ENCODE measurements at places on chromosomes 5 and 9.

GRCh38 chr9:124137009-124137943 lies 120.5 kb upstream of the NEK6 start:
- no peak for DNase-seq
- H3K27ac ChIP-seq = no peak overlapping the region
- no peaks in the 10 kb centered on the region for H3K27me3 ChIP-seq

DNA sequence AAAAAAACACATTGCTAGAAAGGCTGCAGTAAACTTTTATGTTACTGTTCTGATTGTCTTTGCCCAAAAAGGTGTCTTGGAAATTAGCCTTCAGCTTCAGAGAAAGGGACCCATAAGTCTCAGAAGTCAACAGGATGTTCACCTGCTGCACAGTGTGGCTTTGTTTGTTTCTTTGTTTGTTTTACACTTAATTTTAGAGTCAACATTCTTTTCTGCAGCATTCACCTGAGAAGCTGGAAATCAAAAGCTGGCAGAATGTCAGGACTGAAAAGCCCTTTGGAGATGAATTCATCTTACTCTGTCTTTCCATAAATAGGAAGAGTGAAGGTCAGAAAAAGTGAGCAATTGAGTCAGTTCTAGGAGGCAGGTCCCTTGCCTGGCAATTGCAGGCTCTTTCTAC lies 170.0 kb downstream of the PAPPA start:
- H3K36me3 ChIP-seq = no peaks in the 10 kb centered on the region
- H3K27ac ChIP-seq = no peak overlapping the region
- H3K4me1 ChIP-seq = no peaks in the 10 kb centered on the region
- no peak for DNase-seq

DNA sequence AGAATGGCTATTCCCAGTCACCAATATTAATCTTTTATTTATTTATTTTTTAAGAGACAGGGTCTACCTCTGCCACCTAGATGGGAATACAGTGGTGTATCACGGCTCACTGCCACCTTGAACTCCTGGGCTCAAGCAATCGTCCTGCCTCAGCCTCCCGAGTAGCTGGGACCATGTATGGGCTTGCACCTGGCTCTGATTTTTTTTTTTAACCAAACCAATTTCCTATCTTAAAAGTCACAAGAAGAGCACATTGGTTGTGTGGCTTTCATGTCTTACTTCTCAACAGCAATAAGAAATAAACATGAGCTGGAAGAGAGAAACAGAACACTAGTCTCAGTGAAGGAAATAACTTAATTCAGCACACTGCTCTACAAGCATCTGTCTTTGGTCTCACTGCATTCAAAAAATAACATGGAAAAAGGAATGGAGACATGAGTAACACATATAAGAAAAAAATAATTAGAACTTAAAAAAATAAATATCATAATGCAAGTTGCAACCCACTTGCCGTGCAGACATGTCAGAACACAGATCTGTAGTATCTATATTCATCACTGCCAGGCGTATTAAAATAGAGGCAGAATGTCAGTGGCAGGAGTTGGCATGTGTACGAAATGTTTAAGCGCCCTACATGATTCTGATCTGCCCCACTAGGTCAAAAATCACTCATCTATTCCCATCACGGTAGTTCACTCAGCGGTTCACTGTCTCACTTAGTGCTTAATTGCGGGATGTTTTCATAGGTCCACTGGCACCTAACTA lies 66.4 kb downstream of the EFNA5 start:
- no peaks in the 10 kb centered on the region for H3K27me3 ChIP-seq
- no peaks in the 10 kb centered on the region for H3K4me1 ChIP-seq
- no peak overlapping the region for H3K27ac ChIP-seq
- DNase-seq = no peak
- no peaks in the 10 kb centered on the region for H3K36me3 ChIP-seq

DNA sequence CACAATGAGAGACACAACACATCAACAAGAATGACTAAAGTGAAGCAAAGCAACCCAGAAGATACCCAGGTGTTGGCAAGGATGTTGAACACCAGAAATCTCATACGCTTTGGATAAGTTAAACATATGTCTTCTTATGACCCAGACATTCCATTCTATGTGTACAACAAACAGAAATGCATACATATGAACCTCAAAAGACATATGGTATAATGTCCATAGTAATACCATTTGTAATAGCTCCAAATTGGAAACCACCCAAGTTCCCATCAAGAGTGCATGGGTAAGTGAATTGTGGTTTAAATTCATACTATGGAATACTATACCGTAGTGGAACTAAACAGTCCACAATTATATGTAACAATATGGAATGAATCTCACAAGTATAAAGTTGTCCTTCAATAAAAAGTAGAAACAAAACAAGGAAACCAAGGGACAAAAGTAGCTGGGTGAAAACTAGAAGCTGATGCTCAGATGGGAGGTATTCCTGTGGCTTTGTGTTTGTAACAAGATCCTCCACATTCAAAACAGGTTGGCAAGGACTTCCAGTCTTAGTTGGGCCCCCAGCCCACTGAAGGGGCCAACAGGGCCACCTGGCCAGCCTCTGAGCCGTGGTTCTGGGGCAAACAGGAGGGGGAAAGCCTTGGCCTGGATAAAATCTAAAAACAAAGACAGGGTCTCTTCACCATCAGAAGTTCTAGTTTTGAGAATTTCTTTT lies 171.8 kb upstream of the PITX1 start:
- no peaks in the 10 kb centered on the region for H3K27me3 ChIP-seq
- no peak for DNase-seq
- no peak overlapping the region for H3K27ac ChIP-seq
- H3K36me3 ChIP-seq = no peaks in the 10 kb centered on the region
- no peak overlapping the region for H3K4me3 ChIP-seq
- H3K4me1 ChIP-seq = no peaks in the 10 kb centered on the region

DNA sequence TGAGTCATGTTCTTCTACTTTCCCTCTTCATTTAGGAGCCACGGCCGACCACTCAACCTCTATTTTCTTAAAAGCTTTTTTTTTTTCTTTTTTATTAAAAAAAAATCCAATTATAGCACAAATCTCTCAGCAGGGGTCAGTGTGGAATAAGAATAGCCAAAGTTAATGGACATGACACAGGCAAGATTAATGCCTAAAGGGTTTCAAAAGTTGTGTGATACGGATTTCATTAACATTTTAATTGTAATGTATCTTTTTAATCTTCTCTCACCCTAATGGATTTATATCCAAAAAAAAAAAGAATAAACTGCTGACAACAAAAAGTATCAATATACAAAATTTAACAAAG lies 5.4 kb downstream of the NACC2 start:
- H3K27me3 ChIP-seq = no peaks in the 10 kb centered on the region
- peaks cover 98% of the 10 kb centered on the region for H3K4me1 ChIP-seq
- no peak for DNase-seq
- peak overlapping the region; percentile 96 for H3K27ac ChIP-seq
- H3K36me3 ChIP-seq = no peaks in the 10 kb centered on the region

- no peaks in the 10 kb centered on the region for H3K4me1 ChIP-seq
- H3K27me3 ChIP-seq = no peaks in the 10 kb centered on the region
- no peak overlapping the region for H3K4me3 ChIP-seq
- no peak overlapping the region for H3K27ac ChIP-seq
- no peak for DNase-seq
- H3K36me3 ChIP-seq = peaks cover 24% of the 10 kb centered on the region
Measured at GRCh38 chr9:3262826-3263529, 262.8 kb downstream of the RFX3 start.

- H3K27ac ChIP-seq = peak overlapping the region; percentile 36
- H3K36me3 ChIP-seq = no peaks in the 10 kb centered on the region
- H3K4me1 ChIP-seq = peaks cover 7% of the 10 kb centered on the region
- peak overlapping the region; percentile 67 for H3K4me3 ChIP-seq
Measured at GRCh38 chr9:106859957-106860720, 2.8 kb upstream of the ZNF462 start.

DNA sequence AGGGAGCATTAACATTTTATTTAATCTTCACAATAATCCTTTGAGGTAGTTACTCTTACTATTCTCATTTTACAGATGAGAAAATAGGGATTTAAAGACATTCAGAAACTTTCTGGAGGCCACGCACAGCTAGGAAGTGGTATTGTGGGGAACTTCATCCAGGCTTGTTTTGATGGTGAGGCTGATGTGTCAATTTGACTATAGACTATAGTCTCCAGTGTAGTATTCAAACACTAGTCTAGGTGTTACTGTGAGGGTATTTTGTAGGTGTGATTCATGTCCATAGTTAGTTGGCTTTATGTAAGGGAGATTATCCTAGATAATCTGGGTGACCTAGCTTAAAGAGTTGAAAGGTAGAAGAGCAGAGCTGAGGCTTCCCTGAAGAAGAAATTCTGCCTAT lies 54.1 kb upstream of the ELL2 start:
- DNase-seq = no peak
- no peaks in the 10 kb centered on the region for H3K4me1 ChIP-seq
- no peaks in the 10 kb centered on the region for H3K36me3 ChIP-seq
- H3K4me3 ChIP-seq = no peak overlapping the region

GRCh38 chr5:31880449-31880848 lies 241.5 kb downstream of the PDZD2 start:
- no peaks in the 10 kb centered on the region for H3K27me3 ChIP-seq
- peaks cover 4% of the 10 kb centered on the region for H3K4me1 ChIP-seq
- H3K4me3 ChIP-seq = no peak overlapping the region
- no peak overlapping the region for H3K27ac ChIP-seq
- H3K36me3 ChIP-seq = no peaks in the 10 kb centered on the region

DNA sequence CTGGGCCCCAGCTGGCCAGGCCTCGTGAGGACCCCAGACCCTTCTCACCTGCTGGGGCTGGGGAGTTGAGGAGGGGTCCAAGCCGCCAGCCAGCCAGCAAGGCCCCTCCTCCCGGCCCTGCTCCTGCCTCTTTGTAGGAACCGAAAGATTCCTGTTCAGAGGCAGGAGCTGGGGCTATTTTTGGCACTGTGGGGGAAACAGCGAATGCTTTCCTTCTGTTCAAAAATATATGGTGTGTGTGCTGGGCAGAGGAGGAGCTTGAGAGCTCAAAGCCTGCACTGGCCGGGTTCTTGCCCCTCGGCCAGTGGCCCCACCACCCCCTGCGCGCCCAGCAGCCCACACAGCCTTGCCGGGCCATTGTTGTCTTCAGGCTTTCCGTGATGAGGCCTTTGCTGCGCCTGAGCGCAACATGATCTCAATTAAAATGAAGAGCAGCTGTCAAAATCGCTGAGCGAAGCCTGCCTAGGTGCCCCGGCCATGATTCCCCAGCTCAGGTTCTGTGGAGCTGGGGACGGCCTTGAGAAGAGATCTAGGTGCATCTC lies 13.4 kb downstream of the NCS1 start:
- no peaks in the 10 kb centered on the region for H3K27me3 ChIP-seq
- H3K4me3 ChIP-seq = no peak overlapping the region
- peaks cover 8% of the 10 kb centered on the region for H3K4me1 ChIP-seq
- peak overlapping the region; percentile 9 for H3K27ac ChIP-seq

- no peaks in the 10 kb centered on the region for H3K27me3 ChIP-seq
- H3K4me3 ChIP-seq = no peak overlapping the region
- no peak overlapping the region for H3K27ac ChIP-seq
- peaks cover 31% of the 10 kb centered on the region for H3K36me3 ChIP-seq
- H3K4me1 ChIP-seq = peaks cover 2% of the 10 kb centered on the region
Measured at GRCh38 chr9:2116073-2116472, 100.9 kb downstream of the SMARCA2 start.

DNA sequence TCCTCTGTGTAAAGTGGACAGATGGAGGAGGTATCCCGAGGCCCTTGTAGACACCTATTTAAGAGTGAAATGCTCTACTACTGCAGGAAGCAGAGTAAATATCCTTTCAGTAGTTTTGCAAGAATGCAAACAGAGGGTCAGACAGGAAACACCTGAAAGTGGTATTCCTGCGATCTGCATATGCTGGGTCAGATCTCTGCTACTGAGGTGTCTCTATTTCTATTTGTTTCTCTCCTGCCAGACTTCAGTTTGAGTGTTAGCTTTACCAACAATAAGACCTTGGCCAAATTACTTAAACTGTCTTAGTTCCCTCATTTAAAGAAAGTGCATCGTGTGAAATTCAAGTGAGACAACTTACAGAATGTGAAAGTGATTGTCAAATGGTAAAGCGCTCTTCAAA lies 47.6 kb downstream of the JAKMIP2 start:
- H3K27ac ChIP-seq = no peak overlapping the region
- H3K36me3 ChIP-seq = no peaks in the 10 kb centered on the region
- H3K4me3 ChIP-seq = no peak overlapping the region
- no peaks in the 10 kb centered on the region for H3K27me3 ChIP-seq
- DNase-seq = no peak

All from upper lobe of left lung (tissue), 6 donors.